ENCODE measurements at places on chromosomes 6 and 20. TPM values are rescaled to one million over a fixed set of nuclear protein-coding genes. Genes with fewer than 3 reads are reported as not detected.

Gene MDFI
- 53.9 TPM for total RNA-seq

GRCh38 chr6:53411451-53411850 lies 62.7 kb upstream of the ELOVL5 start:
- H3K4me1 ChIP-seq: no peaks in the 10 kb centered on the region
- no peak overlapping the region for H3K4me3 ChIP-seq
- no peaks in the 10 kb centered on the region for H3K27me3 ChIP-seq
- H3K27ac ChIP-seq: no peak overlapping the region
- no peaks in the 10 kb centered on the region for H3K36me3 ChIP-seq

- H3K27ac ChIP-seq: peak overlapping the region; percentile 12
- H3K27me3 ChIP-seq: no peaks in the 10 kb centered on the region
- peaks cover 28% of the 10 kb centered on the region for H3K4me1 ChIP-seq
- no peak for DNase-seq
- H3K36me3 ChIP-seq: no peaks in the 10 kb centered on the region
Observed at GRCh38 chr20:17560344-17561074, 9.4 kb upstream of the DSTN start.

- H3K27me3 ChIP-seq: no peaks in the 10 kb centered on the region
- H3K27ac ChIP-seq: no peak overlapping the region
- H3K4me3 ChIP-seq: no peak overlapping the region
- DNase-seq: no peak
- peaks cover 23% of the 10 kb centered on the region for H3K4me1 ChIP-seq
- no peaks in the 10 kb centered on the region for H3K36me3 ChIP-seq
Observed at GRCh38 chr6:10219510-10219909, 195.4 kb downstream of the TFAP2A start.

GRCh38 chr6:37260444-37260843 lies 2.5 kb upstream of the TMEM217 start:
- peaks cover 4% of the 10 kb centered on the region for H3K36me3 ChIP-seq
- H3K4me1 ChIP-seq: peaks cover 38% of the 10 kb centered on the region
- DNase-seq: no peak
- H3K27me3 ChIP-seq: no peaks in the 10 kb centered on the region

- no peak overlapping the region for H3K27ac ChIP-seq
- no peak overlapping the region for H3K4me3 ChIP-seq
- no peaks in the 10 kb centered on the region for H3K36me3 ChIP-seq
- DNase-seq: no peak
- H3K4me1 ChIP-seq: no peaks in the 10 kb centered on the region
Observed at GRCh38 chr20:875115-875514, 41.0 kb downstream of the ANGPT4 start.

- H3K27me3 ChIP-seq: no peaks in the 10 kb centered on the region
- H3K4me3 ChIP-seq: peak overlapping the region; percentile 99
- DNase-seq: no peak
- peaks cover 28% of the 10 kb centered on the region for H3K36me3 ChIP-seq
- peaks cover 51% of the 10 kb centered on the region for H3K4me1 ChIP-seq
- peak overlapping the region; percentile 100 for H3K27ac ChIP-seq
Observed at GRCh38 chr6:116278854-116279231, 887 bp downstream of the TSPYL1 start.

DNA sequence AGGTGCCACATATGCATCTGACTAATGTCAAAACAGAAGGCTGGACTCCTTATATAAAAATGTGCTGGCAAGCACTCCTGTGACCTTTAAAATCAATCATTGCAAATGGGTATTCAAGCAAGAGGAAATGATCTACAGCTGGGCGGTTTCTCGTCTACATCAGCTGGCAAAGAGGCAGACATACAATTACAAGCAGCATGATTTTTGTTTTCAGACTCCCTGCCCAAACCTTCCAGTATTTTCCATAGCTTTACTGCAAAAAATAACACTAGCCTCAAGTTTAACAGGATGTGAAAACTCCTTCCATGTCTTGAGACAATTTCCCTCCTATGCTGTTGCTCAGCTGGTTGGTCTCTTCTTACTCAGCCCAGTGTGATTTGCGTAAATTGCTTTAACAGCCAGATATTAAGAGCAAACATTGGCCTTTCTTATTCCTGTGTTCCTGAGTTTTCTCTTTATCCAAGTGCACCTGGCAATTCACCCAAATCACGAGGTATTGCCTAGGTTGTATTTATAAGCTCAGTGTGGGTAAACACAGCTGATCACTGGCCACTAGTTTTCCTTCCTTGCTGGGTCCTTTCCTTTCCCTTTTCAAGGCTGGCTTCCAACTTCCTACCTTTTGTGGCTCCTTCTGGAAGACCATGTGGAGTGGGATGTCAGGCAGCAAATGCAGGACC lies 130.4 kb downstream of the MOXD1 start:
- no peak overlapping the region for H3K4me3 ChIP-seq
- H3K27ac ChIP-seq: no peak overlapping the region
- H3K27me3 ChIP-seq: peaks cover 3% of the 10 kb centered on the region
- peaks cover 17% of the 10 kb centered on the region for H3K4me1 ChIP-seq
- no peak for DNase-seq
- H3K36me3 ChIP-seq: no peaks in the 10 kb centered on the region

Gene ZSWIM1
- total RNA-seq: 17.1 TPM

DNA sequence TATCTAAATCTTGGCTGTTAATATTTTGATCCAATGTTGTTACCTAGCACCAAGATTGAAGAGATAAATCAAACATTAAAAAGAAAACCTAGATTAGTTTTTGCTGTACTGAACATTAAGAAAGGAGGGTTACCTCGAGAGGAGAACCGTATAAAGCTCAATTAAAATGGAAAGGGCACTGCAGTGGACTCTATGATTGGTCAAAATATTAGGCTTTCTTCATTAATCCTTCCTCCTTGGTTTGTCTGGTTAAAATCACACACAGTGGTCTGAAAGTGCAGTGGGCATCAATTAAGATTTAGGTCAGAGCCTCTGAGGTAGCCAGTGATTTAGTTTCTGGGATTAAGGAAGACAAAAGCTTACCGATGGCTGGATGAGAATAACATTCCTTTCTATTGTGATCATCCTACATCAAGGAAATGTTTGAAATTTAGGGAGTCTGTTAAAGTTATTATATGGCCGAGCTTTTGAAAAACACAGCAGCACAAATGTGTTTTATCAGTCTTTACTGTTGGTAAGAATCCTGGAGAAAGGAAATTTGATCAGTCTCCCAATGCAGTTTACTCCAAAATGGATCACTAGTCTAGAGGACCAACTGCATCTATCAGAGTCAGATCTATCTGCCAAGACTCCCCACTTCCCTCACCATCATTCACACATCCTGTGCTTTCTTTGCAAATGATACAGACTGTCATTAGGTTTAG lies 134.6 kb upstream of the NEDD9 start:
- H3K4me3 ChIP-seq: peak overlapping the region; percentile 3
- H3K27me3 ChIP-seq: no peaks in the 10 kb centered on the region
- H3K4me1 ChIP-seq: peaks cover 23% of the 10 kb centered on the region

GRCh38 chr6:142121342-142121741 lies 11.4 kb upstream of the GJE1 start:
- no peaks in the 10 kb centered on the region for H3K36me3 ChIP-seq
- no peak overlapping the region for H3K4me3 ChIP-seq
- DNase-seq: no peak
- H3K4me1 ChIP-seq: no peaks in the 10 kb centered on the region
- peaks cover 6% of the 10 kb centered on the region for H3K27me3 ChIP-seq
- H3K27ac ChIP-seq: no peak overlapping the region

Gene EPPIN
- total RNA-seq: 0.24 TPM

GRCh38 chr6:148884461-148884860 lies 137.6 kb downstream of the UST start:
- peaks cover 21% of the 10 kb centered on the region for H3K4me1 ChIP-seq
- peaks cover 5% of the 10 kb centered on the region for H3K36me3 ChIP-seq
- H3K27ac ChIP-seq: no peak overlapping the region
- DNase-seq: no peak
- no peaks in the 10 kb centered on the region for H3K27me3 ChIP-seq

DNA sequence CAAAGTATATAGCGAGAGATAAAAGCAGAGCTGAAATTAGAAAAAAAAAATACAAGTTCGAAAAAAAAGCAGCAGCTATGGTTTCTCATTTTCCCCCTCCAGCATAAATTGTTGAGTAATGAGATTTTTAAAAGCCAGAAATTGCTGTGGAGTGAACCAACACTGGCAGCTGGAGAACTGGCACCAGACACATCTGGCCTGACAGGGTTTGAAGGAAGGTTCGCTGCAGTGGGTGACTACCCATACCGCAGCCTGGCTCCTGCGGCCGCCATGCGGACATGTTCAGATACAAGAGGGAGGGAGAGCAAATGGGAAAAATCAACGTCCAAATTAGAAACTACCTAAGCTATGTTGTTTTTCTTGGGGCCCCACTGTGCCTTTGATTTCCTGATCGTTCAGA lies 3.3 kb downstream of the APCDD1L start:
- peaks cover 6% of the 10 kb centered on the region for H3K4me1 ChIP-seq
- DNase-seq: no peak
- peaks cover 59% of the 10 kb centered on the region for H3K27me3 ChIP-seq
- no peak overlapping the region for H3K4me3 ChIP-seq
- H3K36me3 ChIP-seq: no peaks in the 10 kb centered on the region
- H3K27ac ChIP-seq: no peak overlapping the region

Gene FHL5
- total RNA-seq: 0.14 TPM

DNA sequence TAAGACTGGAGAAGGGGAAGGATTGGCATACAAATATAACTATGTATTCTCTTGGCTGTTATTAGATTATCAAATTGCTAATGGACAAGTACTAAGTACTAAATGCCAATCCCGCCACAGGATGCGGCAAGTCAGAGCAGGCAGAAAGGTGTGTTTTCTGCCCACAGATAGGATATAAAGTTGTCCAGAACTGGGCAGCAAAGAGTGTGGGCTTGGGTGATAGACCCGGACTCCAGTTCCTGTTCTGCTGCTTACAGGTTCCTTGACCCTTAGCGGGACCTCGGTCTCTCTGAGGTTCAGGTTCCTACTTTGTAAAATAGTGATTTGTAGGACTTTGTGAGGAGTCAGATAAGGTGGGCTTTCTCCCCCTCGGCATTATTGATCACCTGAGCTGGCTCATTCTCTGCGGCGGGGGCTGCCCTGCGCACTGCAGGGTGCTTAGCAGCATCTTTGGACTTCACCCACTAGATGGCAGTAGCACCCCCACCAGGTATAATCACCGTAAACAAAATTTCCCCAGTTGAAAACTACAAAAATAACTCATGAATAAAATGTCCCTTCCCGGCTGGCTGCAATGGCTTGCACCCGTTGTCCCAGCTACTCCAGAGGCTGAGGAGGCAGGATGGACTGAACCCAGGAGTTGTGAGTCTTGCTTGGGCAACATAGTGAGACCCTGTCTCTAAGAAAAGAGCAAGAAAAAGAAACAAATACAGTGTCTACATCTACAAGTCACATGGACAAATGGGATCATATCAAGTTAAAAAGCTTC lies 193.1 kb downstream of the DOK5 start:
- no peak overlapping the region for H3K27ac ChIP-seq
- H3K4me3 ChIP-seq: peak overlapping the region; percentile 47
- H3K27me3 ChIP-seq: peaks cover 16% of the 10 kb centered on the region
- H3K36me3 ChIP-seq: peaks cover 3% of the 10 kb centered on the region
- H3K4me1 ChIP-seq: peaks cover 30% of the 10 kb centered on the region

- no peaks in the 10 kb centered on the region for H3K36me3 ChIP-seq
- DNase-seq: peak; percentile 63
- H3K27me3 ChIP-seq: no peaks in the 10 kb centered on the region
- peaks cover 10% of the 10 kb centered on the region for H3K4me1 ChIP-seq
- no peak overlapping the region for H3K27ac ChIP-seq
- no peak overlapping the region for H3K4me3 ChIP-seq
Observed at GRCh38 chr20:32965581-32966373, 38.5 kb downstream of the SUN5 start.

DNA sequence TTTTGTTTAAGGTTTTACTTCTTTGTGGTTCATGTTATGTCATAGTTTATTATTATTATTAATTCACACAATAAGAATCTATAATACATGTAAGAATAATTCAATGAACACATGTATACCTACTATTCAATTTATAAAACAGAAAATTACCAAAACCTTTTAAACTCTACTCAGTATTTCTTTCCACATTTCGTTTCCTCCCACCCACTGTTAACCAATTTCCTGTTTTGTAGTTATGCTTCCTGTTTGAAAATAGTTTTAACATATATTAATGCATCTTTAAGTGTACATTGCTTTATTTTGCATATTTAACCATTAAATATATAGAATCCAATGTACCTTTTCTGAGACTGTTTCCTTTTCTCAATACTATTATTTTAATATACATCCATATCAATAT lies 397.9 kb upstream of the SPTLC3 start:
- no peak for DNase-seq
- H3K4me3 ChIP-seq: no peak overlapping the region
- H3K4me1 ChIP-seq: no peaks in the 10 kb centered on the region
- H3K36me3 ChIP-seq: no peaks in the 10 kb centered on the region
- H3K27me3 ChIP-seq: peaks cover 3% of the 10 kb centered on the region
- H3K27ac ChIP-seq: no peak overlapping the region

Gene CST2
- total RNA-seq: 2.6 TPM

DNA sequence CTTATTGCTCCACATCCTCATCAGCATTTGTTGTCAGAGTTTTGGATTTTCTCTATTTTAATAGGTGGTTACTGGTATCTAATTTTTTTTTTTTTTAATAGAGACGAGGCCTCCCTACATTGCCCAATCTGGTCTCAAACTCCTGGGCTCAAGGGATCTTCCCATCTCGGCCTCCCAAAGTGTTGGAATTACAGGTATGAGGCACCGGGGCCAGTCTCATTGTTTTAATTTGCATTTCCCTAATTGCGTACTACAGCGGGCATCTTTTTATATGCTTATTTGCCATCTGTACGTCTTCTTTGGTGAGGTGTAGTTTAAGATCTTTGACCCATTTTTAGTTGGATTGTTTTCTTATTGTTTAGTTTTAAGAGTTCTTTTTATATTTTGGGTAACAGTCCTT lies 210.4 kb upstream of the SULF2 start:
- no peak for DNase-seq
- no peaks in the 10 kb centered on the region for H3K36me3 ChIP-seq
- no peak overlapping the region for H3K4me3 ChIP-seq
- peaks cover 3% of the 10 kb centered on the region for H3K27me3 ChIP-seq
- peaks cover 30% of the 10 kb centered on the region for H3K4me1 ChIP-seq
- no peak overlapping the region for H3K27ac ChIP-seq

DNA sequence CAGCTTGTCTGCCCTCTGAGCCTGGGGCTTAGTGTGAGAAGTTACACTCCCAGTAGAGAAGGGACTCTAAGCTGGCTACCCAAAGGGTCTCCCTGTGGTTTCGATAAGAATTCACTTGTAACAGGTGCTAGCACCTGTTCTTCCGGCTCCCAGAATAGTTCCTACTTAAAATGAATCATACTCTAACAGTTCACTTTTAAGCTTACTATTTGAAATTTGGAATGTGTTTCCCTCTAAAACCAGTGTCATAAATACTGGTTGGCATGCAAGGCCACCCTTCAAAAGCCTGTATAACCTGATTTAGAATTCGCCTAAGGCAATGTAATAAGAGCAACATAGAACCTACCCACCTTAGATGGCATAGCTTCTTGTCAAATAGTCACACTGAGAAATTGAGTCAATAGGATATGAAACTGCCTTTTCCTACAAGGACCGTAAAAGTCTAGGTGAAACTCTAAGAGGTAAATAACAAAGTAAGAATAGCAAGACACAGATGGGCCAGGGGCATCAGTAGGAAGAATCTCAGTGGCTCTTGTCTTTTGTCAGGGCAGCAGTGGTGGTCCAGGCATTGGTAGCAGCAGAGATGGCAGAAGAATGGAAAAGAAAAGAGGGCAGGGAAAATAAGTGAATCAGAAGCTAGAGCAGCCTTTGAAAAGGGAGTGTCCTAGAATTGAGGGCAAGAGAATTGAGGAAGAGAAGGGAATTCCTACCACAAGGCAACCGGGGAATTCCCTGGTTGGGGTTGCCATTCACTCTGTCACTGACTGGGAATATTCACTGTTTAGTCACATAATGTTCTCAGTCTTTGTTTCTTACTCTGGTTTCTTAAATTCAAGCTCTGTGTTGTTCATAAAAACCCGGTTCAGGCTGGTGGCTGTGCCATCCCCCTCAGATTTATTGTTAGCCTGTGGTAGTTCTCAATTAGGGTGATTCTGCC lies 91.5 kb downstream of the HIVEP2 start:
- DNase-seq: no peak
- peaks cover 50% of the 10 kb centered on the region for H3K4me1 ChIP-seq
- H3K27ac ChIP-seq: peak overlapping the region; percentile 95
- H3K36me3 ChIP-seq: peaks cover 3% of the 10 kb centered on the region
- H3K4me3 ChIP-seq: peak overlapping the region; percentile 57

All from type B pancreatic cell (in vitro differentiated cells).